ENCODE measurements at places on chromosomes 12 and 14.

DNA sequence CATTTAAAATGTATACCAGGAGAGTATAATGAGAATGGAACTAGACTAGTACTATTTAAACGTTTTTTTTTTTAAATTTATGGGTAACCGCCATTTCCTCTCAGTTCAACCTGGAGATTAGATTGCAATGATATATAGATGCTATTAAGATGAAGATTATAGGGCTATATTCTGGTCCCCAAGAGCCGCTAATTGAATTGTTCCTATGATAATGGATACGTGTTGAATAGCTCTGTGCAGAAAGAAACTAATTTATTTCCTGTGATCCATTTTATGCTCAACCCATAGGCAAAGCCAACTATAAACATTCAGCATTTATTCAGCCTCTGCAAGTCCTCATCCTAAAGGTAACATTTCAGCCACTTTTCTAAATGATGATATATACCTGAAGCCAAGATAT, 1595.1 kb upstream of the SEL1L start:
- peaks cover 3% of the 10 kb centered on the region for H3K27me3 ChIP-seq
- no peaks in the 10 kb centered on the region for H3K36me3 ChIP-seq
- H3K27ac ChIP-seq: no peak overlapping the region

- H3K27me3 ChIP-seq: no peaks in the 10 kb centered on the region
- no peaks in the 10 kb centered on the region for H3K36me3 ChIP-seq
- H3K4me3 ChIP-seq: no peak overlapping the region
- H3K4me1 ChIP-seq: no peaks in the 10 kb centered on the region
- no peak overlapping the region for H3K27ac ChIP-seq
Measured at GRCh38 chr14:58899317-58899713, 261.6 kb downstream of the DACT1 start.

DNA sequence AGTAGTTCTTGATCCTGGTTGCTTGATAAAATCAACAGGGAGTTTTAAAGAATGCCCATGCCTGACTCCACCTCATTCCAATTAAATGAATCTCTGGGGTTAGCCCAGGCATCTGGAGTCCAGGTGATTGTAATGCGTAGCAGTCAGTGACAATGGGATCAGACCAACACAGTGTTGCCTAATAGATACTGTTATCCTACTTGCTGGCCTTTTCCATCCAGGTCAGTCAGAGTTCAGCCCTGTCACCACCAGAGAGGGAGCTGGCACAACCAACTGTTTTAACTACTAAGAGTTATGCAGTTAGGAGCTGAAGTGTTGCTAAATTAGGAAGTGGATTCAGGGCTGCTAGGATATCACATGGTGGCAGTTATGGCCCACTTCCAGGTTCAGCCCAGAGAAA, 107.1 kb downstream of the GPR135 start:
- no peak for DNase-seq
- peaks cover 18% of the 10 kb centered on the region for H3K4me1 ChIP-seq
- peak overlapping the region; percentile 82 for H3K27ac ChIP-seq

GRCh38 chr12:99906786-99907579, 77.8 kb downstream of the ANKS1B start:
- H3K27ac ChIP-seq: no peak overlapping the region
- DNase-seq: no peak
- no peaks in the 10 kb centered on the region for H3K36me3 ChIP-seq

DNA sequence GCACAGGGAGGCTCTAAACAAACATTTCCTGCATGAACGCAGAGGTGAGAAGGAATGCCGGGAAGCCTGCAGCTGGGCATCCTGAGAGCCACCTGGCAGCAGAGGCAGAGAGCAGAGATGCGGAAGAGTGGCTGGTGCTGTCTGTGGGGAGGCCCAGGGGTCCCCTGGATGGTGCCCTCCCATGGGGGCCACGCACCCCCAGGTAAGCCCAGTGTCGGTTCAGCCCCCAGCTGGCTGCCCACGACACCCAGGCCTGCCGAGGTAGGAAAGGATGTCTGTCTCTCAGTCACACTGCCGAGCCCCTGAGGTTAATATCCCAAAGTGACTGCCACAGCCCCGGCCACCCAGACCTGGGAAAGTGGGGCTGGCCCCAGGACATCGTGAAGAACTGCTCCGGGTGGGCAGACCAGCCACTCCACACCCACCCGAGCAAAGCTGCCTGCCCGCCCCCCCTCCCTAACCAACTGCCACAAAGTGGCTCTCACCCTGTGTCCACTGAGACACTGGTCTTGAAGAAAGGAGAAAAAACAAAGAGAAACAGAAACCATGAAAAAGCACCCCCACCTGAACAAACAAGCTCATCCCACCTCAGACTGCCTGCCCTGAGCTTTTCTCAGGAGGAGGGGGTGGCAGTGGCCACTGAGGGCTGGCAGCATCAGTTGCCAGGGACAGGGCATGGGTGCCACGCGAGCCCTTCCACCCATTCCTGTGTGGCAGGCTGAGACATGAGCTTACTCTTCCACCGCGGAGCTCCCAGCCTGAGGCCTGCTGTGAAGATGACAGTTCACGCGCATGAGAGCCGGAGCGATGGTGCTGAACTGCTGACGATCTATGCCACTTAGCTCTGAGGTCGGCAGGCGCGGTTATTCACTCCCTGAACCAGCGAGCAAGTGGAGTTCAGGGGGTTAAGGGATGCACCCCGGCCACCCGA, 40.8 kb downstream of the CCDC88C start:
- no peaks in the 10 kb centered on the region for H3K36me3 ChIP-seq
- peaks cover 65% of the 10 kb centered on the region for H3K4me1 ChIP-seq
- peak overlapping the region; percentile 36 for H3K4me3 ChIP-seq
- peaks cover 10% of the 10 kb centered on the region for H3K27me3 ChIP-seq
- no peak overlapping the region for H3K27ac ChIP-seq
- DNase-seq: no peak

DNA sequence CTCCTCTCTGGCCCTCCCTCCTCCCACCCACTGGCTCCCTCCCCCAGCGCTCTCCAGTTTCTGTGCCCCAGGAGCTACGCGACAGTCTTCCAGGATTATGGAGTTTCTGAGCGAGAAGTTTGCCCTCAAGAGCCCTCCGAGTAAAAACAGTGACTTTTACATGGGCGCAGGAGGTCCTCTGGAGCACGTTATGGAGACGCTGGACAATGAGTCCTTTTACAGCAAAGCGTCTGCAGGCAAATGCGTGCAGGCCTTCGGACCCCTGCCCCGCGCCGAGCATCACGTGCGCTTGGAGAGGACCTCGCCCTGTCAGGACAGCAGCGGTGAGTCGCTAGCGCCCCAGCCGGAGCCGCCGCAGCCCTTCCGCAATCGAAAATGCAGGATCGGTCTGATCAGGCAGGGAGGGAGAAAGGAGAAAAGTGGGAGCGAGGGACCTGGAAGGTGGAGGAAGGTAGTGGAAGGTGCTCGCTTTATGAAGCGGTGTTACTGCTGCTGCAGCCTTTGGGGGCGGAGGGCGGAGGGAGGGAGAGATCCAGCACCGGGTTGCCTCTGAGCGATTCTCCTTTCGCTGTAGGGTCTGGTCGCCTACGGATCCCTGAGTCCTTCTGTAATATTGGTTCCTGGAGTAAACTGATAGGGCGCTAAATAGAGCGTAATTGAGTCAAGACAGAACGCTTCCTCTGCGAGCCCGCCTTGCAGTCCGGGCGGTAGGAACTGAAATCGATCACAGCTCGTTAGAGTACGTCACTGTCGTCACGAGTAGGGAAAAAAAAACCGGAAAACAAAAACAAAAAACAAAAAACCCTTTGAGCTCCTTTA, at the start of gene ALX1:
Gene ALX1, plus strand, starts transcription at position 56 of the 819 bp plus-strand sequence. Its CDS starts 42 bp downstream, at position 98.
- peak within 1 kb of the TSS; percentile 92 for H3K27ac ChIP-seq
- peaks cover 72% of the 10 kb centered on the region for H3K27me3 ChIP-seq
- H3K4me3 ChIP-seq: peak within 1 kb of the TSS; percentile 99
- peaks cover 6% of the 10 kb centered on the region for H3K36me3 ChIP-seq
- DNase-seq: no peak

Data from type B pancreatic cell (in vitro differentiated cells).